Neural crest cell (in vitro differentiated cells): ENCODE measurements at places on chromosomes 16 and 17. TPM values are rescaled to one million over a fixed set of nuclear protein-coding genes. Genes with fewer than 3 reads are reported as not detected.

GRCh38 chr16:71460236-71460635 lies 1.8 kb downstream of the ZNF23 start:
- H3K27ac ChIP-seq, result no peak overlapping the region
- peaks cover 29% of the 10 kb centered on the region for H3K4me1 ChIP-seq
- no peak for DNase-seq
- peaks cover 10% of the 10 kb centered on the region for H3K36me3 ChIP-seq

- no peaks in the 10 kb centered on the region for H3K36me3 ChIP-seq
- H3K27ac ChIP-seq, result no peak overlapping the region
- no peak overlapping the region for H3K4me3 ChIP-seq
- H3K4me1 ChIP-seq, result no peaks in the 10 kb centered on the region
- H3K27me3 ChIP-seq, result no peaks in the 10 kb centered on the region
Measured at GRCh38 chr17:70523426-70523825, 354.1 kb downstream of the KCNJ2 start.

DNA sequence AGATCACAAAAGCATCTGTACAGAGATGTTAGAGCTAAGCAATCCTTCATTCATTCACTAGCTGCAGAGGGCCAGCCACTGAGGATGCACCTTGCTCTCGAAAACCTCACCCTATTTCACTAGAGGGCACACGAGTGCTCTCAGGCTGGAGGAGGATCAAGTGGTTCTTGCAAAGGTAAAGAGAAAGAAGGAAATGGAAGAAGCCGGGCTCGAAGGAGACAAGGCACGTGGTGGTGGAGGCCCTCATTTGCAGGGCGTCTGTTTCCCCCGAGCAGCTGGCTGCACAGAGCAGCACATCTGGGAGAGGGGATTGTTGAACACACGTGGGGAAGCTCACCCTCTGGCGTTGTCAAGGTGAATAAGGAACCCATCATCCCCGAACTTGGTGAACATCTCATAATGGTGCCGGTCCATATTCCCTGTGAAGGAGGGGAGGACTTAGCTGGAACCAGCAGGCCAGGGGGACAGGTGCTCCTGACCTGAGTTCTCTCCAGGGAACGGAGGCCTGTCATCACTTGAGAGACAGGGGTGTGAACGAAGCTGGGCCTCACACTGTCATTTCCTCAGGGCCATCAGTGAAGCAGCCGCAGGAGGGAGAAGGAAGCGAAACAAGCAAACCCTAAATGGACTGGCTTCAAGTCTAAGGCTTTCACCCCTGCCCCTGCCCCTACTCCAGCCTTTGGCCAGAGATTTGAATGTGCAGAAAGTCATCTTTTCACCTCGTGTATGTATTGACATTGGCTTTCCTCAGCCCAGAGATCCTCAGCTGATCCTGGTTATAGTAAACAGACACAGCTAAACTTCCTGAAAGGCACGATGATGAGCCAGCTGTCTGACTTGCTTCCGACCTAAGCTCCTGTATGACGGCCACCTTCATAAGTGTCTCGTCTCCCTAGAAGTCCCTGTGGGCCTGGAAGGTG lies 27.6 kb downstream of the PRKAR1A start:
- H3K4me1 ChIP-seq, result peaks cover 4% of the 10 kb centered on the region
- H3K27ac ChIP-seq, result no peak overlapping the region
- DNase-seq, result no peak
- peaks cover 30% of the 10 kb centered on the region for H3K36me3 ChIP-seq

DNA sequence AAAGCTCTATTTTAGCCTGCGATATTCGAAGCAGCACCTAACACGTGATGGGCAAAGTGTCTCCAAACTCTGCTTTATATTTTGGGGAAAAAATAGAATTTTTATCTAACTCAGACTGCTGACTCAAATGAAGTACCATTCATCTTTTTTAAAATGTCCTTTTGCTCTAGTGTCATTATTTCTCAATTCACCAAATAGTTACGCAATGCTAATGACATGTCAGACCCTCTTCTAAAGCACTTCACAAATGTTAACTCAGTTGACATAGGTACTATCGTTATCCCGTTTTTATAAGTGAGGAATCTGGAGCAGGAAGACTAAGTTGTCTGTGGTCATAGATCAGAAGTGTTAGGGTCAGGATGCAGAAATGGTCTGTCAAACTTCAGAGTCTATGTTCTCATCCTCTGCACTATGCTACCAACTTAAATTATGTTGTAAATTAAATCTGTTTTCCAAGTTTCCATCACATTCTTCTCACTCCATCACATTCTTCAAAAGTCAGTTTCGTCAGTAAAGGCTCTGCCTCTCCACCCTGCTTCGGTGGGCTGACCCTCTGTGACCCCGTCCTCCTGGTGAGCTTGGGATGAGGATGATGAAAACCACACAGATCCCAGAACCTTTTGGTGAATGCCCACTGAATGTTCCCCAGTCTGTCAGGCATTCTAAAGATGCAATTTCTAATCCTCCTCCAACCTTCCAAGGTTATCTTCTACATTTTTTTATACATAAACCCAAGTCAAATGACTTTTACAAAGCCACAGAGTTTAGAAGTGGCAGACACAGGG lies 102.8 kb downstream of the ADAMTS18 start:
- H3K36me3 ChIP-seq, result no peaks in the 10 kb centered on the region
- peaks cover 24% of the 10 kb centered on the region for H3K4me1 ChIP-seq
- H3K4me3 ChIP-seq, result no peak overlapping the region
- no peaks in the 10 kb centered on the region for H3K27me3 ChIP-seq

GRCh38 chr16:17557949-17558348 lies 87.2 kb upstream of the XYLT1 start:
- peaks cover 29% of the 10 kb centered on the region for H3K27me3 ChIP-seq
- H3K4me3 ChIP-seq, result no peak overlapping the region
- no peak for DNase-seq
- H3K36me3 ChIP-seq, result no peaks in the 10 kb centered on the region
- no peaks in the 10 kb centered on the region for H3K4me1 ChIP-seq

- H3K27me3 ChIP-seq, result peaks cover 34% of the 10 kb centered on the region
- H3K27ac ChIP-seq, result no peak overlapping the region
- H3K4me1 ChIP-seq, result peaks cover 8% of the 10 kb centered on the region
- peak overlapping the region; percentile 44 for H3K4me3 ChIP-seq
Measured at GRCh38 chr17:81534157-81535006, 6.2 kb downstream of the FSCN2 start.

- H3K27ac ChIP-seq, result no peak overlapping the region
- H3K27me3 ChIP-seq, result no peaks in the 10 kb centered on the region
- DNase-seq, result no peak
- H3K4me3 ChIP-seq, result no peak overlapping the region
- peaks cover 5% of the 10 kb centered on the region for H3K4me1 ChIP-seq
Measured at GRCh38 chr17:28827672-28828071, 14.9 kb downstream of the FAM222B start.

- peaks cover 13% of the 10 kb centered on the region for H3K27me3 ChIP-seq
- H3K36me3 ChIP-seq, result no peaks in the 10 kb centered on the region
- DNase-seq, result no peak
- H3K27ac ChIP-seq, result no peak overlapping the region
- no peaks in the 10 kb centered on the region for H3K4me1 ChIP-seq
- no peak overlapping the region for H3K4me3 ChIP-seq
Measured at GRCh38 chr16:49939495-49939894, 83.6 kb upstream of the ZNF423 start.

DNA sequence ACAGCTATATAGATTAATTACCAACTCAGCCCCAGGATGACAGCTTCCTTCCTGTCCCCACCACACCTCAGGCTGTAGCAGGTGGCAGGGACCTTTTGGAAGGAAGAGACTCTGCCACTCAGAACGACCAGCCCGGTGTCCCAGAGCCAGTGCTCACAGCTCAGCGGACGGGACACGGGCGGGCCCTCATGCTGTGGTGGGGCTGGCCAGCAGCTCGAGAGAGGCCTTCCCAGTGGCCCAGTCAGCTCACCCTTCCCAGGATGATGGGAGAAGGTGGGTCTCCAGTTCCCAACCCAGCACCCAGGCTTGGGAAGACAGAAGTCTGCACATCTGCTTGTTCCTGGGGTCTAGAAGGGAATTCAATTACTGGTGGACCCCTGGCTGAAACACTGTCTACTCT lies 10.5 kb downstream of the NUDT16L1 start:
- no peak overlapping the region for H3K4me3 ChIP-seq
- H3K36me3 ChIP-seq, result peaks cover 12% of the 10 kb centered on the region
- no peak for DNase-seq
- no peaks in the 10 kb centered on the region for H3K4me1 ChIP-seq
- no peak overlapping the region for H3K27ac ChIP-seq
- no peaks in the 10 kb centered on the region for H3K27me3 ChIP-seq

DNA sequence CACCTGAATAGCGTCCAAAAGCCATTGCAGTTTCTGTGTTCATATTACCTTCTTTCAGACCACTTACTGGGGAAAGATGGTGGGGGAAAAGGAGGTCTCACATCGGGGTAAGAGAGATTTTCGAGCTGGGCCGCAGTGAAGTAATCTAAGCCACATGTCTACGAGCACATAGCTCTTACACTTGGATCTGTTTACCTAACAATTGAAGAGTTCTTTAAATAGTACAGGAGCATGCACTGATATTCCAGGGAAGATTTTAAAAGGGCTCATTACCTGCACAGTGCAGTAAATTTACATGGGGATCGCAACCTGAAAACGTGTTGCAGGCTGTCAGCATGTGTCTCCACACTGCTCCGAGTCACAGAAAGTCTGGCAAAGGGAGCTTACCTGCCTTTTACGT lies 12.6 kb downstream of the MAF start:
- H3K36me3 ChIP-seq, result no peaks in the 10 kb centered on the region
- H3K27ac ChIP-seq, result no peak overlapping the region
- no peak overlapping the region for H3K4me3 ChIP-seq
- H3K27me3 ChIP-seq, result no peaks in the 10 kb centered on the region
- DNase-seq, result no peak
- H3K4me1 ChIP-seq, result peaks cover 16% of the 10 kb centered on the region

DNA sequence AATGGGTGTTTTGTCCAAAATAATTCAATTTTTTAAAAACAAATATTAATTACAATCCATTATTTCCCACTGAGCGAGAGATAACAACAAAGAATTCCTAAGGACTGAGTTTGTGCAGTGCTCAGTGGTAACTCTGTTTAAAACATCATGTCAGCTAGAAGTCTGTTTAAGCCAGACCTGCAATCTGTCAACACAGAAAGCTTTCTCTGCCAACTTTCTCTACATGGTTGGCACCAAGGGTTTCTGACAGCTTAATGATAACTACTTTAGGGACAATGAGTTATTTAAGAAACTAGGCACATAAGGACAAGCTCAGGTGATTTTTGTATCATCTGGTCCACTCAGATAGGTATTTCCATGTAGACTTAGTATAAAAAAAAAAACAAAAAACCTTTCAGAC lies 81.8 kb downstream of the WDR59 start:
- H3K27me3 ChIP-seq, result no peaks in the 10 kb centered on the region
- DNase-seq, result no peak
- H3K36me3 ChIP-seq, result peaks cover 32% of the 10 kb centered on the region
- no peak overlapping the region for H3K27ac ChIP-seq
- no peak overlapping the region for H3K4me3 ChIP-seq
- no peaks in the 10 kb centered on the region for H3K4me1 ChIP-seq

DNA sequence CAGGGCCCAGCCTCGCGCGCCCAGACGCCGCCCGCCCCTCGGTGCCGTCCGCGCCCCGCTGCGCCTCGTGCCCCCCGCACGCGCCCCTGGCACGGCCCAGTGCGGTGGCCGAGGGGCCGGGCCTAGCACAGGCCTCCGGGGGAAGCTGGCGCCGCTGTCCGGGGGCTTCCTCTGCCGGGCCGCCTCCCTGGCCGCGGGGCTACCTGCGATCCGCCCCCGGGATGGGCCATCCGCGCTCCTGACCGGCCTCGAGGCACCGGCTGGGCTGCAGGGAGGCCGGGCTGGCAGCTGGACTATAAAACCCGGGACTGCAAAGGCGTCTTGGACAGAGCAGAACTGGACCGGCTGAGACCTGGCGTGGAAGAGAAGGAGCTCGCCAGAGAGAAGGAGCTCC lies 783 bp downstream of the BHLHA9 start:
- no peak overlapping the region for H3K27ac ChIP-seq
- peaks cover 4% of the 10 kb centered on the region for H3K27me3 ChIP-seq
- no peak overlapping the region for H3K4me3 ChIP-seq
- no peak for DNase-seq

DNA sequence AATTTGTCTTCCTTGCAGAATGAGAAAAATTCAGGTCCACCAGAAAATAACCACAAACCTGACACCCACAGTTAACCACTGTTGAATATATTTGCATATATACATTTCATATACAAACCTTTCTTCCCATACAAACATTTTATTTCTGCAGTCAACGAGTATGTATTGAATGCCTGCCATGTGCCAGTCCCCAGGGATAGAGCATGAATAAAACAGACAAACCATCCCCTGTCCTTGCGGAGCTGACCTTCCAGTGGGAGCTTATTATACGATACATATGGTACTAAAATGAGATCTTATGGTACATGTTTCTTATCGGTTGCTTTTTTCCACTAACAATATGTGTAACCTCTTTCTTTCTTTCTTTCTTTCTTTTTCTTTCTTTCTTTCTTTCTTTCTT lies 116.7 kb downstream of the PITPNC1 start:
- DNase-seq, result no peak
- H3K4me1 ChIP-seq, result peaks cover 26% of the 10 kb centered on the region
- no peaks in the 10 kb centered on the region for H3K27me3 ChIP-seq
- no peak overlapping the region for H3K4me3 ChIP-seq
- no peak overlapping the region for H3K27ac ChIP-seq

DNA sequence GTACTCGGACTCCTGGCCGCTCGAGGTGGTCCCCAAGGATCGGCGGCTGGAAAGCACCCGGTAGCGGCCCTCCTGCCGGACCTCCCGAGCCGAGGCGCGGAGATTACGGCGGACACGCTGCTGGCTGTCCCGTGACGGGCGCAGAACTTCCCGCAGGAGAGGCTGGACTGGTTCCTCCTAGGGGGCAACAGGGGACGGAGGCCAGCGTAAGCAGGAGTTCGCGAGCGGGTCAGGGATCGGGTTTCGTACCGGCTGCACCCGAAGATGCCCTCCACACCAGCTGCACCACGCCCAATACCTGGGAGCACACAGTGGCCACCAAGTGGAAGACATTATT lies 341 bp downstream of the SLC7A6OS start:
- no peaks in the 10 kb centered on the region for H3K36me3 ChIP-seq
- peaks cover 34% of the 10 kb centered on the region for H3K4me1 ChIP-seq
- H3K27me3 ChIP-seq, result no peaks in the 10 kb centered on the region
- peak overlapping the region; percentile 97 for H3K27ac ChIP-seq

DNA sequence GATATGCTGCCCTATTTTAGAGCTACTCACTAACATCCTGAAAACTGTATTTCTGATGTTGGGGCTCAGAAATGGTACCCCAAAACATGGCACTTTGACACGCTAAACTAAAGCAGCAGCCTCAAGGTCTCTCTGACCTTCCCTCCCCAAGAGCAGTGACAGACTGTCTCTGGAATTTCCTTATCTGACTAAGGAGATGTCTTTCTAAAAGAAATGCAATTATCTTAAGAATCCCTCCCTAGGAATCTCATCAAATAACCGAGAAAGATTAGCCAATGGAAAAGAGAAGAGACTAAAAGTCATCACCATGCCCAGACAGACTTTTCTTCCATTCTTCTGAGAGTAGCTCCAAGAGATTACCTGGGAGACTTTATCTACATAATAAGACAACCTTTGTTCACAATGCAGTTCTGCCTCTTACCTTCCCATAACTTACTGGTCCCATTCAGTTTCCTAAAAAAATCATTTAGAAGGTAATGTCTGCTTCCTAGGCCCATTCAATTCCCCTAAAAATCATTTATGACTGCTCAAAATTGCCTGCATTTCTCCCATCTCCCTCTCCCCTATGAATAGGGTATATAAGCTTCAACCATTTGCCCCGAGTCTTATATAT lies 123.9 kb downstream of the CPPED1 start:
- H3K4me1 ChIP-seq, result no peaks in the 10 kb centered on the region
- H3K27ac ChIP-seq, result no peak overlapping the region
- no peaks in the 10 kb centered on the region for H3K27me3 ChIP-seq
- peaks cover 4% of the 10 kb centered on the region for H3K36me3 ChIP-seq

The PPP1R1B gene
- total RNA-seq, result not detected in 2 replicates

The BAIAP3 gene
- 3.4 and 4.0 TPM in 2 replicates for total RNA-seq

The CHST4 gene
- not detected in 2 replicates for total RNA-seq

The GP1BA gene
- not detected in 2 replicates for total RNA-seq

The MYH11 gene
- total RNA-seq, result 0.05 and 0.09 TPM in 2 replicates

The ZCCHC14 gene
- total RNA-seq, result 45.5 and 46.9 TPM in 2 replicates

The ITGA2B gene
- total RNA-seq, result 7.3 and 8.1 TPM in 2 replicates

The MT1F gene
- 1.5 and 2.4 TPM in 2 replicates for total RNA-seq
